ENCODE measurements at places on chromosomes 5 and 9. TPM values are rescaled to one million over a fixed set of nuclear protein-coding genes. Genes with fewer than 3 reads are reported as not detected.

OXCT1 gene
- 48.4 TPM for total RNA-seq

FYB1 gene
- total RNA-seq: not detected

FOXD1 gene
- total RNA-seq: 4.4 TPM

PCDHAC2 gene
- 7.1 TPM for total RNA-seq

PPIC gene
- total RNA-seq: not detected

CA9 gene
- total RNA-seq: 0.32 TPM

GRIN1 gene
- total RNA-seq: 0.17 TPM

TEK gene
- total RNA-seq: not detected

GPR150 gene
- total RNA-seq: 0.13 TPM

KCNT1 gene
- total RNA-seq: not detected

- peak; percentile 77 for DNase-seq
Observed at GRCh38 chr5:34898258-34898895, 16.9 kb downstream of the RAD1 start.

GRCh38 chr9:110329639-110330230, 7.9 kb downstream of the TXNDC8 start:
- DNase-seq: no peak

GRCh38 chr5:7795306-7795705, 55.6 kb downstream of the CFAP90 start:
- DNase-seq: no peak

GRCh38 chr9:119284587-119285337, 84.5 kb downstream of the BRINP1 start:
- no peak for DNase-seq

DNA sequence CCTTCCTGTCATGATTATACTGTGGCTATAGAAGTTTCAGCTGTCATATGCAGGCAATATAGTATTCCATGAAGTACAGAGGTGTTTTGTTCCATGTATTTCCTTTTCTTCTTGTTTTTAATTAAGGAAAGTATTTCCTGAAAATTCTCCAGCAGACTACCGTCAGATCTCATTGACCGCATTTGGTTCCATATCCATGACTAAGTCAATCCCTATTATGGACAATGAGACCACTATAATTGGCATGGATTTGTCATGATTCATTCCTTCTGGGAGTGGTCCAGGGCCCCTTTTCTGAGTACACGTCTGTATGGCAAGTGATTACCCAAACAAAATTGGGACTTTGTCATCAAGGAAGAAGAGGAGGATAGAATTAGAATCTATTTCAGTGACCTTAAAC, 283.2 kb upstream of the CLINT1 start:
- no peak for DNase-seq

- DNase-seq: peak; percentile 9
Observed at GRCh38 chr5:9339206-9339818, 206.6 kb downstream of the SEMA5A start.

DNA sequence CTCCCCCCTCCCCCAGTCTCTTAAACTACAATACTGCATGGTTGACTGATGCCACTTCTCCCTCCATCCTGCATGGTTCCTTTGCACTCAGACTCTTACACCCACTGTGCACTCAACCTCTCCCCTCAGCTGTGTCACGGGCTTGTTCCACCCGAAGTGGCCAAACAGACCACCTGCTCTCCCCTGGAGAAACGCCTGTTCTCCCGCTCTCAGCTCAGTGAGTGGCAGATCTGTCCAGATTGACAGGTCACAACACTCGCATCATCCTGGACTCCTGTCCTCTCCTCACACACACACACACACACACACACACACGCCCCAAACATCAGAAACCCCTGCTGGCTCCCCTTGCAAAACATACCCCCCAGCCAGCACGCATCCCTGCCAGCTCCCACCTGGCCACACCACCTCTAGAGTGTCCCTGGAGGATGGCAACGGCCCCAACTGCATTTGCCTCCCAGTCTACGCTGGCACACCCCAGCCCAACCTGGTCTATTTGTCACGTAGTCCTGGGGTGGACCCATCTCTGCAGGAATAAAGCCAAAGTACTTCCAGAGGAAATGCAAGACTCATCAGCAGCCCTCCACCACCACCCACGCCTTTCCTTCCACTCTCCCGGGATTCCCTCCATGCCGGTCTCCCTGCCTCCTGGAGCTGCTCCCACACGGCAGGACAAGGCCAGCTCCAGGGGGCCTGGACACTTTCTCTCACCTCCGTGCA, 2.9 kb downstream of the OR2V1 start:
- DNase-seq: no peak

DNA sequence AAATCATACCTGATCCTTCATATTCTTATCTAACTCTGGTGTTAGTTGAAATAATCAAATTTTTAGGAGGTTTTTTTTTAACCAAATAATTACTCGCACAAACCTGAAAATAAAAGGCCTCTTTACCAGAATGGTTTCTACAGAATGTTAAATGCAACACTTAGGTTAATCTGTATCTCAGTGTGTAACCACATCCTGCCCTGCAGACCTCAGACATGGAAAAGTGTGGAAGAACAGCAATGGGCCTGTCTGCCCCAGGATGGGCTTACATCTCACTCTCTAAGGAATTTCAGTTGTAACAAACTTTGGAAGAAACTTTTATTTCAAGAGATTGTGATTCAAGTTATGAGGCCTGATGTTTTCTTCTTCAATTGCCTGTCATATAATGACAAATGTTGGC, 32.5 kb upstream of the MIER3 start:
- no peak for DNase-seq

- DNase-seq: no peak
Observed at GRCh38 chr5:32869216-32869615, 158.1 kb downstream of the NPR3 start.

DNA sequence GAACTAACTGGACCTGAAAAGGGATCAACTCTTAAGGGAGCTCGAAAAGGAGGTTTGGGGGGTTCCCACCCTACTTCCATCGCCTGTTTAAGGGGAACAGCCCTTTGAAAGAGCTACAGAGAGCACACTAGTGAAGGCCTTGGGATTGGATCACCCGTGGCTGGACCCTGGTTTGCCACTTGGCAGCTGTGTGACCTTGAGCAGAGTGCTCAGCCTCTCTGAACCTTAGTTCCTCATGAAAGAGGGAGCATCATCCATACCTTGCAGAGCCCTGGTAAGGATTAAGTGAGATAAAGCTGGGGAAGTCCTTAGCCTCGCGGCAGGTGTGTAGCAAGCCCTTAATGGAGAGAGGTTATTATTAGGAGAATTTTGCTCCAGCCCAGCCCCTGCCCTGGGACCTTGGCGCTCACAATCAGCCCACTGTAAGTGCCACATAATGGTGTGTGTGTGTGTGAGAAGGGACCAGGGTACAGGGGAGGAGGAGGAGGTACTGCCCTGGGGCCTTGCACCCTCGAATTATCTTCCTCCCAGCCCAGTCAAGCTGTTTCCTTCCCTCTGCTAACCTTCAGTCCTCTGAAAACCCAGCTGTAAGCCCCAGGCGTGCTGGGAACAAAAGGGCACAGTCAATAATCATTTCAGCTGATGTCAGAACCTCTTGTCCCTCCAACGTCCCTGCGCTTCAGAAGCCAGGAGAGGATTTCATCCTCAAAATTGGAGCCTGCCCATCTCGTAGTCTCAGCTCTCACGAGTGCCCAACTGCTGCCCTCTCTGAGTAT, 42.9 kb downstream of the FOXI1 start:
- no peak for DNase-seq

- DNase-seq: no peak
Observed at GRCh38 chr5:17135050-17135449, 82.4 kb upstream of the BASP1 start.

DNA sequence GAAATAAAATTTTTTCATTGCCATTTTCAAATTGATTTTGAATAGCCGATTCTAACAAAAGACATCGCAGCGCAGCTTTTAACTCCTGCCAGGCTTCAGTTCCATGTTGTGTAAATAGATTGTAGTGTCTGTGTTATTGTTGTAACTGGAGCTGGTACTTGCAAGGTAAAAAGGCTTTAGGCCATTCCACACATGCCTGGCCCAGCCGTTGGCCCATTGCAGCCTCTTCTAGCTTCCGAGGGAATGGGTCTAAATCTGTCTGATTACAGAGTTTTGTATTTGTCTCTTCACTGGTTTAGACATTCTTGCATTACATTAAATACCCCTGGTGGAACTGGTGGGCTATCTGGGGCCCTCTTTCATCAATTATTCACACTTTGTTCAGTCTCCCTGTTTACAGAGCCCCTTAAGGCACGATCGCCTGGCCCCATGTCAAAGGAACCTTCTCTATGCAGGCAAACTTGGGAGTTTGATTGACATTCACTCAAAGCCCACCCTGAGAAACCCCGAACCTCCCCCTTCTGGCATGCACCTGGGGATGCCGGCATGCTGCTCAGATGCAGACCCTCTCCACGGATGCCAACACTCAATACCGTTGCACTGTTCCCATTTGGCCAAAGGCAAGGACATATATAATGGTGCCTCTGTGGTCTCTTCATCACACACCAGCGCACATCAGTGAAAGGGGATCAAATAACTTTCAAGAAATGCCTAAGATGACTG, 281.7 kb upstream of the IRX2 start:
- no peak for DNase-seq

- DNase-seq: no peak
Observed at GRCh38 chr9:127943011-127943662, 5.5 kb upstream of the DPM2 start.

GRCh38 chr5:44933686-44934085, 124.9 kb downstream of the MRPS30 start:
- no peak for DNase-seq

DNA sequence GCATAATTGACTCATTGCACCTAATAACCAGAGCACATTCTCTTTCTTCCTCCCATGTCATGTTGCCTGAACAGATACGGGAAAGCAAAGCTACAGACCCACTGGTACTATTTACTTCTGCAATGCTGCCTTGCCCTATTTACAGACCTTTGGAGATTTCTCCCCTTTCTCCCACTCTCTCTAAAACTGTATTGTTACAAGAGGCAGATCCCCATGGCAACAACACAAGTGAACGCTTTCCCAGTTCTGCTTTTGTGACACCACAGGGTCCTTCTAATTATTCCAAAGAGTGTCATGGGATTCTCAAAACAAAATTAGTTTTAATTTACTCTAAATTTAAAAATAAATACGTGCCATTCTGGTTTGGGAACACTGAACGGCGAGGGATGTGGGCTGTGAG, 104.7 kb downstream of the KCTD16 start:
- no peak for DNase-seq

DNA sequence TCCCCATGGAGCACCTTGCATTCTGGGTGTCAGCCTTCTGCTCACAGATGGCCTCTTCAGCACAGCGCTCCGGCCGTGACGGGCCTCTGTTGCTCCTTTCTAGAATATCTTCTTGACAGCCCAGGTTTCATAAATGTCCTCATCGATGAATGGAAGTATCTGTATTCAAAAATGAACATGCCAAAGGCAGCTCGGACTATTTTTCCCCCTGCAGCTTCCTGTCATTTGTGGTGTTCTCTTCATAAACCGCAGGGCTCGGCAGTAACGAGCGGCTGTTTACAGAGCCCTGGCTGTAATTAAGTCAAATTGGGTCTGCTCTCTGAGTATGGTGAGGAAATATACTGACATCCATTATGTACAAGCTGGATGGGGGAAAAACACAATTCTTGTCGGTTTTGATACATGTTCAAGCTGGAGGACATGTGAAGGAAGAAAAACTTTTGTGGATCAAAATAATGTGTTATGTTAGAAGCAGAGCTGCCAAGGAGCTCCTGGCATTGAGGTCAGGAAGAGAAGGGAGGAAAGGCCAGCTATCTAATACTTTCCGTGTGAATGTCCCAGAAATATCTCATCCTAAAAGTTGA, 154.1 kb upstream of the CD180 start:
- no peak for DNase-seq

GRCh38 chr5:149872351-149873040, 72.1 kb downstream of the PDE6A start:
- DNase-seq: no peak

GRCh38 chr5:88689668-88690408, 193.1 kb downstream of the MEF2C start:
- no peak for DNase-seq

- DNase-seq: no peak
Observed at GRCh38 chr9:72332351-72332750, 32.7 kb downstream of the ZFAND5 start.

DNA sequence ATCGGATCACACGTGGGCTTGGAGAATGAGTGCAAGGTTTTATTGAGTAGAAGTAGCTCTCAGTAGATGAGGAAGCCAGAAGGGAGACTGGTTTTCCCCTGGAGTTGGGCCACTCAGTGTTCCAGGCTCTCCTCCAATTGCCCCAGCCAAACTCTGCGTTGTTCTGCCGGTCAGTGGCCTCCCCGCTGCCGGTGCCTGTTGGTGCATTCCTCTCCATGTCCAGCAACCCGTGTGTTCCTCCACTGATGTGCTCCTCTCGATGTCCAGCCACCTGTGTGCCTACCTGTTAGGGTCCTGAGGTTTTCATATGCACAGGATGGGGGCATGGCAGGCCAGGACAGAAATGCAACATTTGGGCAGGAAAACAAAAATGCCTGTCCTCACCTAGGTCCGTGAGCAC, 888.0 kb upstream of the PTPRD start:
- no peak for DNase-seq

GRCh38 chr5:6565492-6565891, 67.4 kb downstream of the NSUN2 start:
- no peak for DNase-seq

GRCh38 chr5:25285136-25285535, 640.4 kb upstream of the CDH10 start:
- no peak for DNase-seq

- no peak for DNase-seq
Observed at GRCh38 chr5:105954341-105954740, 1716.4 kb downstream of the EFNA5 start.

DNA sequence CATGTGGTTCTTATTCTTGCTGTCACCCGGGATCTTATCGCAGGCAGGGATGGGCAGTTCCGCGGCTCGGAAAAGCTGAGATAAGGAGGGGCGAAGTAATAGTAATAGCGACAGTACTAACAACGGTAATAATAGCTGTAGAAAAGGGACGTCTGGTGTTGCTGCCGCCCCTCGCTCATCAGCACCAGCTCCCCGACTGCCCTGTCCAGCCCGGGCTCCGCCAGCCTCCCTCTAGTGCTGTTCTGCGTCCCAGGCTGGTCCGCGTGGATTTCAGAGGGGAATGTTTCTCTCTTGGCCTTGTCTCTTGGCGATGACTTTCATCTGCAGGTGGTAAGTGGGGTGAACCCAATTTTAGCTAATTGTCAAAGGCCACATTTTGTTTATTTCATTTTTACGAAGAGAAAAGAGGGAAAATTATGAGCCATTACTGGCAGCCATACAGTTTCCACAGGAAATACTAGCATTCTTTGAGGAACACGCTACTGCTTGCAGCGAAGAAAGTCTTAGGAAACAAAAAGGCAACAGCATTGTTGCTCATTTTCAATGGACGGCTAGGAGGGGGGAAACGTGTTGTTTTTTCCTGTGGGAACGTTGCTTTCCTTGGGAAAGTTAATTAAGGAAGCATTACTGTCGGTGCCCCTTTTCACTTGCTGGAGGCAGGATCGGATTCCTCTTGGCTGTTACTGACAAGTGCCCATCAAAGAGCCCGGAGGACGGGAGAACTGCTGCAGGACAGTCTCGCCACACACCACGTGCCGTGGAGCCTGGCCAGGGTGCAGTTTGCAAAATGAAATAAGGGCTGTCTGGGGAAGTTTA, 762 bp downstream of the SNCAIP start:
- DNase-seq: peak; percentile 4

All from A673 (cell line).